ENCODE measurements at places on chromosomes 1 and 21.

DNA sequence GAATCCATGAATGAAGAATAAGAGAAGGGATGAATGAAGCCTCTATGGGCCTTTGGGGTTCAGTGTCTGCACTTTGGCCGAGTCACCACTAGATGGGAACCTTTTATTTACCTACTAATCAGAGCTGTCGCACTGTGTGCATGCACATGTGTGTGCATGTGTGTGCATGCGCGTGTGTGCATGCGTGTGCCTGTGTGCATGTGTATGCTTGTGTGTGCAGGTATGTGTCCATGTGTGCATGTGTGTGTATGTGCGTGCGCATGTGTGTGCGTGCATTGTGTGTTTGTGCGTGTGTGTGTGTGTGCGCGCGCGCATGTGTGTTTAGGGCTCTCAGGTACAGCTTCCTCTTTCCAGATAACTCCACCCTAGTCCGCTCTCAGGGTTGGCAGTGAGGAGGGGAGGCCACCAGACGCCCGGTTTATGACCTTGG, 20.4 kb upstream of the UBXN10 start:
- no peak for DNase-seq

DNA sequence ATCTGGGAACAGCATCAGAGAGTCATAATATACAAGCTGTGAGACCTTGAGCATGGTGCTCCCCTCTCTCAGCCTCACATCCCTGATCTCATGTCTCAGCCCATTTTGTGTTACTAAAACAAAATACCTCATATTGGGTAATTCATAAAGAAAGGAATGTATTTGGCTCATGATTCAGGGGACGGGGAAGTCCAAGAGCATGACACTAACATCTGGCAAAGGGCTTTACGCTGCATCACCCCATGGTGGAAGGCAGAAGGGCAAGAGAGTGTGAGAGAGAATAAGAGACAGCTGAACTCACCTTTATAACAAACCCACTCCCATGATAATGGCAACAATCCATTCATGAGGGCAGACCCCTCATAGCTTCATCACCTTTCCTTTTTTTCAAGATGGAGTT, 36.5 kb downstream of the RNASEL start:
- DNase-seq, result no peak

- DNase-seq, result no peak
Observed at GRCh38 chr21:46604329-46604974, 430 bp downstream of the S100B start.

DNA sequence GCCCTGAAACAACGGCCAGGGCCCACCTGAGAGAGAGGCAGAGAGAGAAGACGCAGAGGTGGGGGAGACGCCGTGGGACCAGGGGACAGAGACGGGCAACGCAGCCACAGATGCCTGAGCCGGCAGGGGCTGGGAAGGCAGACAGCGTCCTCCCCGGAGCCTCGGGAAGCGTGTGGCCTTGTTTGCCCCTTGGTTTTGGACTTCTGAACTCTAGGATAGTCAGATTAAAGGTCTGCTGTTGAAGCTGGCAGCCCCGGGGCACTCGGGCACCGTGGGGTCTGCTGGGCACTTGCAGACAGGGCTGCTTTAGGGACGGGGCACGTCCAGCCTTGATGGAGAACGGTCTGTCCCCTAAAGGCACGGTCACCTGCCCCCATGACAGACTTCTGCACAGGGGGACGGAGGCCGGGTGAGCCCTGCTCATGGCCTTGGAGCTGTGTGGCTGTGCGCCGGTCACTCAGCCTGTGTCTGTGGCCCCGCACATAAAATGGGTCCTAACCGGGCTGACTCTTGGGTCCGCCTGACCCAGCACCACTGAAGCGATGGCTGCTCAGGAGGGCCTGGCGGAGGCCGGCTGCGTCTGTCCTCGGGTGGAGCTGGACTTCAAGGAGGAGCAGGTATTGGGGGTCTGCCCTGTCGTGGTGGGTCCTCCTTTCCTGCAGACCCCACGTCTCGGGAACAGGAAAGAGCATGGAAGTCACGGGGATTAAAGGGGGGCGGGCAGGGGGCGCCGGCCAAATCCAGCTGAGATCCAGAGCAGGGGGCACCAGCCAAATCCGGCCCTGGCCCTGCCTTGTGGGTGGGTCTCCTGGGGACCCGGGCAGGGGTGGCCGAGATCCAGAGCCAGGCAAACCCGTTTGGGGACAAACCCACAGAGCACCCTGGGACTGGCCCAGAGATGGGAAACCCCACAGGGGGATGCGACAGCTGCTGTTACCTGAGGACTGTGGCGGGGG, 9.6 kb upstream of the RNF223 start:
- no peak for DNase-seq

Data from hepatocyte (in vitro differentiated cells).